ENCODE measurements at places on chromosomes 16 and 17. TPM values are rescaled to one million over a fixed set of nuclear protein-coding genes. Genes with fewer than 3 reads are reported as not detected.

DNA sequence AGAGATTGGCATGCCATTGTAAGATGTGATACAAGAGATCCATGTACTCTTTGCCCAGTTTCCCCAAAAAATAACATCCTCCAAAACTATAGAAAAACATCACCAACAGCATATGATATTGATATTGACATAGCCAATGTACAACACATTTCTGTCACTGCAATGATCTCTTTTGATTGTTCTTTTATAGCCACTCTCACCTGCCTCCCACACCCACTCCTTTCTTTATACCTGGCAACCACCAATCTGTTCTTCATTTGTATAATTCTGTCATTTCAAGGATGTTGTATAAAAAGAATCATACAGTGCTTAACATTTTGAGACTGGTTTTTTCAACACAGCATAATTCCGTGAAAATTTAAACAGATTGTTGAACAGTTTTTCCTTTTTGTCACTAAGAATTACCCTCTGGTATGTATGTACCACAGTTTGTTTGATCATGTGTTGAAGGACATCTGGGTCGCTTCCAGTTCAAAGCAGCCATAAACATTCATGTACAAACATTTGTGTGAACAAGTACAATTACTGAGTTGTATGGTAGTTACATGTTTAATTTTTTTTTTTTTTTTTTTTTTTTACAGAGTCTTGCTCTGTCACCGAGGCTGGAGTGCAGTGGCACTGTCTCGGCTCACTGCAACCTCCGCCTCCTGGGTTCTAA is 9.9 kb downstream of the KRTAP9-1 start:
- H3K4me1 ChIP-seq, result no peaks in the 10 kb centered on the region
- H3K27ac ChIP-seq, result no peak overlapping the region
- DNase-seq, result no peak
- no peaks in the 10 kb centered on the region for H3K27me3 ChIP-seq
- no peak overlapping the region for H3K4me3 ChIP-seq

DNA sequence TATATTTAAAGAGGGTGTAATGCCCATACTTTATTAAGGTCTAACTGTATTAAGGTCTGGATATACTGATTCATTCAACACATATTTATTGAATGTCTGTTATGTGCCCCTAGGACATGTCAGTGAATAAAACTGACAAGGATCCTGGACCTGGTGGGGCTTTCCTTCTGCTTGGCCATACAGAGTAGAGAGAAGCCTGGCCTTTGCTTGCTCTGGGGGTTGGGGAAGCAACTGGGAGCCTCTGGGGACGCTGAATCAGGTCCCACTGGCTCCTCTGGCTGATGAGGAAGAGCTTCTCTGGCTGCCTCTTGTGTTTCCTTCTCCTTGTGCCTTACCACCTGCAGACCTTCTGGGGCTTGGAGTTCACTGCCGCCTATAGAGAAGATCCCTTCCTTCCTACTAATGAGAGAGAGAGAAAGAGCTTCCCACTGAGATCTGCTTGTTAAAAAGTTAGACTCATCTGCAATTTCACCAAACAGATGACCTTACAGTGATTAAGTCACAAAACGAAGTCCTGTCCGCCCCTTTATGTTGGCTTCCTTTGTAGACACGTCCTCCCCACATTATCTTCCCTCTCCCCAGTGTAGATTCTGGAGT is 49.7 kb downstream of the MSI2 start:
- H3K27ac ChIP-seq, result no peak overlapping the region
- H3K4me3 ChIP-seq, result no peak overlapping the region
- H3K4me1 ChIP-seq, result no peaks in the 10 kb centered on the region
- DNase-seq, result no peak

DNA sequence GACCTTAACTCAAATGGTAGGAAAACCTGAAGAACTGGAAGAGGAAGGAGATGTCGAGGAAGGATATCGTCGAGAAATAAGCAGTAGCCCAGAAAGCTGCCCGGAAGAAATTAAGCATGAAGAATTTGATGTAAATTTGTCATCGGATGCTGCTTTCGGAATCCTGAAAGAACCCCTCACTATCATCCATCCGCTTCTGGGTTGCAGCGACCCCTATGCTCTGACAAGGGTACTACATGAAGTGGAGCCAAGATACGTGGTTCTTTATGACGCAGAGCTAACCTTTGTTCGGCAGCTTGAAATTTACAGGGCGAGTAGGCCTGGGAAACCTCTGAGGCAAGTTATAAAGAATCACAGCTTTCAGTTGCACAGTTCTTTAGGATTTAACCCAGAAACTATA is 15.5 kb downstream of the ERCC4 start:
- H3K27me3 ChIP-seq, result no peaks in the 10 kb centered on the region
- DNase-seq, result no peak
- H3K27ac ChIP-seq, result no peak overlapping the region
- peaks cover 10% of the 10 kb centered on the region for H3K36me3 ChIP-seq
- H3K4me3 ChIP-seq, result no peak overlapping the region

DNA sequence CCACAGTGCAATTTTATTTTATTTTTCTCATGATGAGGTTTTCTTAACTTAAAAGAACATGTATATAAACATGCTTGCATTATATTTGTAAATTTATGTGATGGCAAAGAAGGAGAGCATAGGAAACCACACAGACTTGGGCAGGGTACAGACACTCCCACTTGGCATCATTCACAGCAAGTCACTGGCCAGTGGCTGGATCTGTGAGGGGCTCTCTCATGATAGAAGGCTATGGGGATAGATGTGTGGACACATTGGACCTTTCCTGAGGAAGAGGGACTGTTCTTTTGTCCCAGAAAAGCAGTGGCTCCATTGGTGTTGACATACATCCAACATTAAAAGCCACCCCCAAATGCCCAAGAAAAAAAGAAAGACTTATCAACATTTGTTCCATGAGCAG is 12.3 kb upstream of the EFCAB13 start:
- H3K27me3 ChIP-seq, result no peaks in the 10 kb centered on the region
- no peak overlapping the region for H3K4me3 ChIP-seq
- H3K4me1 ChIP-seq, result peaks cover 10% of the 10 kb centered on the region
- no peak for DNase-seq
- H3K27ac ChIP-seq, result peak overlapping the region; percentile 12

Gene GFAP
- not detected for total RNA-seq

Gene KRT40
- total RNA-seq, result not detected

Gene NTN1
- total RNA-seq, result 14.5 TPM

Gene TMEM238L
- not detected for total RNA-seq

Gene C16orf96
- total RNA-seq, result 0.15 TPM

Gene NPIPA2
- 3.9 TPM for total RNA-seq

Data from Panc1 (cell line).